ENCODE measurements at places on chromosomes 4 and X.
A peak's percentile ranks its signal among the peaks of the same experiment; 100 is the strongest.

DNA sequence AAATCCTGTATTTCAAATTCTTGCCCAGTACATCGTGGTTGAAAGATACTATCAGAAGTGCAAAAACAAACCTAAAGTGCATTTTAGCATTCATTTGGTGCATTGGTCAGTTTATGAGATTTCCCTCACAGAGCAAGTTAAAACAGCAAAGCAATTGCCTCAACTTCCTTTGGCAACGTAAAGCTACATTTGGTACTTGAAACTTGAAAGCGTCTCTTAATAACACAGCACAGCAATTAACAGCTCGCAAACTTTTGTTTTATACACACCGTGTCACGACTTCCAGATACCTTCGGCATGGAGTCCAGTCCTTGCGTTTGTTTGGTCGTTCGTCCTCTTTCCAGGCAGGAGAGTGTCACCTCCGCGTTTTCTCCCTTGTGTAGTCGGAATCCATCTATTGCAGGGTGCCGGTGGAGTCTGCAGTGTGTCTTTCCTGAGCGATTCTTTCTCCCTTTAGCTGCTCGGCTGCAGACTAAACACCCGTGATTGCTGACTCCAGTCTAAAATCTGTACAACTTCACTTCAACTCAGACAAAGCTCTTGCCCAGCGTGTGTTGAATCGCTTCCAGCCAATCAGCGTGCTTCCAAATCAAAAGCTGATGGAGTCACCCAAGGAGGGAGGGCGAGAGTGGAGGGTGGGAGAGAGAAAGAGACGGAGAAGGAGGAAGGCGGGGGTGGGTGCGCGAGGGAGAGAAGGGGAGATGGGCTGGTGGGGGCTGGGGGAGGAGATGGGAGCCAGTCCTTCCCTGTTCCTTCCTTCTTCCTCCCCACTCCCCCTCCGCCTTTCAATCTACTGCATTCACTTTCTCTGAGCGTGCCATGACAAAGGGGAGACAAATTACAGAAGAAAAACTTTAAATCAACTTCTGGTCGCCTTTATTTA, at the start of gene PCDH18:
Gene PCDH18, minus strand, starts transcription at position 509 of the 883 bp plus-strand sequence. Its CDS starts 406 bp downstream, at position 103.
- peak; percentile 34 for DNase-seq

DNA sequence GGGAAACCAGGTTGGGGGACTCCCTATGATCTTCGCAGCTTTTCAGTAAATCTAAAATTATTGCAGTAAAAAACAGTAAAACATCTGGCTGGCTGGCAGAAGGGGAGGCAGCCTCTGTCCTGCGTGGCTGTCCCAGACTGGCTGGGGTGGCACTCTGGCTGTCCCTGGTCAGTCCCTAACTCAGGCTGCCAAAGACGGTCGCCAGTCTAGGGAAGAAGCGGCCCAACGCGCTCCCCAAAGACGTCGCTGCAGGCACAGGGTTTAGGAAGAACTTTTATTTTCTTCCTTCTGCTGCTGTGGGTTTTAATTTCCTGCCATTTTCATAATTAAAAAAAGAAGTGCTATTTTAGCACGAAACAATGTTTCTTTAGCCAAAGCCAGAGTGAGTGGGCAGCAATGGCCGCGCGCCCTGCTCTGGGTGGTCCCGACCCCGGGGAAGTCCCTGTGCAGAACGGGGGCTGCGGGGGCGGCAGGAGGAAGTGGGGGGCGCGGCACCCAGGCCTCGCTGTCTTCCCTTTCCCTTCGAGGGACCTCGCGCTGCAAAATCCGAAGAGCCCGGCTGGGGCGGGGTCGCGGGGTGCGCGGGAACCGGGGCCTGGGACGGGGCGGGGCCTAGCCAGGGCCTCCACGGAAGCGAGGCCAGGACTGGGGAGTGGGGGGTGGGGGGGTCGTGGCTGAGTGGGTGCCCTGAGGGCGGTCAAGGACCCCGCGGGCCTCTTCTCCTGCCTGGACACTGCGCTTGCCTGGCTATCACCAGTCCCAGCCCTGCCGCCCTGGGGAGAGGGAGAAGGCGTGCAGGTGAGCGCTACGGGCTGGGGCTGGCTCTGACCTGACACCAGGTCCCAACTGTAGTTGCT, 6.3 kb upstream of the LETM1 start:
- peak; percentile 11 for DNase-seq

DNA sequence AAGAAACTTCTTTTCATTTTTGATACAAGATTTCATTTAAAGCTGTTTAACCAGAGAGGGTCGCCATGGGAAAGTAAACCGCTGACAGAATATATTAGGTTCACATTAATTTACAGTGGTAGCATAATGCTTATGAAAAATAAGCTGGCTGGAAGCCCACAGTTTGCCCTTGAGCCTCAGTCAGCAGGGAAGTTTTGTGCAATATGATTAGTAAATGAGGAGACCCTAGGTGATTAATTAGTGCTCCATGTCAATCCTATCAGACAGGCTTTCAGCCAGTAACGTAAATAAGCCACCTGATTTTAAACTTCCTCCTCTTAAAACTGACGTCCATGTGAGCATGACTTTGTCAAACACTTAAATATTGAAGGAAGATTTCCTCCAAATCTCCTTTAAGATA, 134.2 kb downstream of the TSPAN5 start:
- no peak for DNase-seq

- DNase-seq = peak; percentile 74
Measured at GRCh38 chrX:40096395-40097091, 1.2 kb downstream of the BCOR start.

GRCh38 chr4:57443308-57443707, 333.1 kb upstream of the IGFBP7 start:
- no peak for DNase-seq

GRCh38 chr4:80540785-80541469, 205.4 kb downstream of the CFAP299 start:
- DNase-seq = peak; percentile 21

DNA sequence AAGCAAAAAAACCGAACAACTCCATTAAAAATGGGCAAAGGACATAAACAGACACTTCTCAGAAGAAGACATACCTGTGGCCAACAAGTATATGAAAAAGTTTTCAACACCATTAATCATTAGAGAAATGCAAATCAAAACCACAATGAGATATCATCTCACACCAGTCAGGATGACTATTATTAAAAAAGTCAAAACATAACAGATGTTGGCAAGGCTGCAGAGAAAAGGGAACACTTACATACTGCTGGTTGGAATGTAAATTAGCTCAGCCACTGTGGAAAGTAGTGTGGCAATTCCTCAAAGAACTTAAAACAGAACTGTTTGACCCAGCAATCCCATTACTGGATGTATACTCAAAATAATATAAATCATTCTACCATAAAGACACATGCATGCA, 436.3 kb downstream of the KLHL13 start:
- no peak for DNase-seq

DNA sequence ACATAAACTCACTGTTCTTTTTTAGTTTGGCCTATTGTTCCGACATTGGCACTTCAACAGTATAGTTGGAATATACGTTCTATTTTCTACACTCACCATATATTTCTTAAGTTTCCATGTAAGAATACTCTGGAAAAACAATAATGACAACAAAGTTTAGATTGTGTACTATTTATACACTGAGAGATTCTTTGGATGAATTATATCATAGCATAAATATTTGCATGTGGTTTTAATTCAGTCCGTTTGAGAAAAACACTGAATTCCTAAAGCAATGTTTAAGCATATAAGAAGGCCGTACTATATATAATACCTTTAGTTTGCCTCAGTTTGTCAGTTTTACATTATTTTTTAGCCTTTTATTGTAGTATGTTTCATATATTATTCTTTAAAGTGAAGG, 82.4 kb downstream of the RAP1GDS1 start:
- no peak for DNase-seq

DNA sequence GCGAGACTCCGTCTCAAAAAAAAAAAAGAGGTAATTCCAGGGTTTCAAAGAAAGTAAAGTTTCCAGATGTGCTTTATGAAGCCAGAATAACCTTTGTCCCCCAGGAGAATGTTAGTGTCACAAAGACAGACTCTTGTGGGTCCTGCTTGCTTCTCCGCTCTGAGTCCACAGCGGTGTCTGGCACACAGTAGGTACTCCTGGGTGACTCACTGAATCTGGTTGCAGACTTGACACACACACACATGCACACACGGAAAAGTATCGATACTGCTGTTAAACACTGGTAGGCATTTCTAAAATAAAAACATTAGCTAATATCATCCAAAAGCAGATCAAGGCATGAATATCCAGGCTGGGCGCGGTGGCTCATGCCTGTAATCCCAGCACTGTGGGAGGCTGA, 22.9 kb downstream of the TMEM187 start:
- no peak for DNase-seq

GRCh38 chrX:48531358-48531959, 8.1 kb upstream of the TBC1D25 start:
- peak; percentile 46 for DNase-seq

DNA sequence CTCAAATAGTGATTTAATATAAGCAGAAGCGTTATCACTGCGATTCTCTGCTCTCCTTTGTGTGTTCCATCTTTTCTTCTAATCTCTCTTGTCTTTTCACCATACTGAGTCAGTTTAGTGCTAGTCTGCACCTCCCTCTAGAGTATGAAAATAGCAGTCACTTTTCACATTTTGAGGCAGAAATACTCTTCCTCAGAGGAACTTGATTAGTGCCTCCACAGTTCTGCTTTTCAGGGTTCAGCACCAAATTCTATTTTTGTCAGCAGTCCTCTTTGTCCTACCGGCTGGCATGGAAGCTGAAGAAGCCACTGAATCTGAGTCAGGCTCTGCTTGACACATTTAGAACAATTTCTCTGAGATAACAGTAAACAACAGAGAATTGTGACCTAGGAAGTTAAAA, 49.7 kb upstream of the ANKRD17 start:
- DNase-seq = no peak

GRCh38 chr4:152156442-152156841, 379.4 kb downstream of the FBXW7 start:
- DNase-seq = no peak

DNA sequence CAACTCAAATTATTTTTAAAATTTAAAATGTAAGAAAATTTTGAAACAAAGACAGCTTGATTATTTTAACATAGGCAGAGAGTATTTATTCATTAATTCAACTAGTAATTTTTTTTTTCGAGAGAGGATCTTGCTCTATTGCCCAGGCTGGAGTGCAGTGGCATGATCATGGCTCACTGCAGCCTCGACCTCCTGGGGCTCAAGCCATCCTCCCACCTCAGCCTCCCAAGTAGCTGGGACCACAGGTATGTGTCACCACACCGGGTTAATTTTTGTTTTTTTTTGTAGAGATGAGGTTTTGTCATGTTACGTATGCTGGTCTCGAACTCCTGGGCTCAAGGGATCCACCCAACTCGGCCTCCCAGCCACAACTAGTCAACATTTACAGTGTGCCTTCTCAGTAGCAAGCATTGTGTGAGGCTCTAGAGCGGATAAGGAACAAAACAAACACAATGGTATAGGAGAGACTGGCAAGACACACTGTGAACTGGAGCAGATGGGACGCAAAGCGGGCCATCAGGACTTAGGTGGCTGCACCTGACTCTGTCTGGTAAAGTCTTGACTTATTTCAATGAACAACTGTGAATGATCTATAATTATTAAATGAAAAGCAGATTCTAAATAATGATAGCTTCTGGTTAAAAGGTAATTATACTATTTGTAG, 21.6 kb downstream of the SETD7 start:
- DNase-seq = no peak

GRCh38 chrX:97117572-97117971, 233.9 kb downstream of the RPA4 start:
- no peak for DNase-seq

GRCh38 chr4:165720411-165721082, 152.5 kb upstream of the TLL1 start:
- no peak for DNase-seq

DNA sequence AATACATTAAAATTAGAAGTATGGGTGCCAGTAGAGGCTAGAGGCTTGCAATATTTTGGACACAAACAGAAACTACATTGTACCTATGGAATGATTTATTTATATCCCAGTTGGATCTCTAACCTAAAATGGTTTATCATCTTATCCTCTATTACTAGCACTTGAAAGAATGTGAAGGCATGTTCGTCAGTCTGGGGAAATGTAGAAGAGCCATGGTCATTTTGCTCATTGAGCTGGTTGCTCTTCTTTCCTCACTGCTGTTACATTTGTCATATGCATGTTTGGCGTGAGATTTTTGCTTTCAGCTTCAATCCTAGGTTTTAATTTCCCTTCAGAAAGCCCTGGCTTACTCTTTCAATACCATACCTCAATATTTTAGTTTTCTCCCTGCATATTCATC, 82.4 kb upstream of the MYOZ2 start:
- no peak for DNase-seq

DNA sequence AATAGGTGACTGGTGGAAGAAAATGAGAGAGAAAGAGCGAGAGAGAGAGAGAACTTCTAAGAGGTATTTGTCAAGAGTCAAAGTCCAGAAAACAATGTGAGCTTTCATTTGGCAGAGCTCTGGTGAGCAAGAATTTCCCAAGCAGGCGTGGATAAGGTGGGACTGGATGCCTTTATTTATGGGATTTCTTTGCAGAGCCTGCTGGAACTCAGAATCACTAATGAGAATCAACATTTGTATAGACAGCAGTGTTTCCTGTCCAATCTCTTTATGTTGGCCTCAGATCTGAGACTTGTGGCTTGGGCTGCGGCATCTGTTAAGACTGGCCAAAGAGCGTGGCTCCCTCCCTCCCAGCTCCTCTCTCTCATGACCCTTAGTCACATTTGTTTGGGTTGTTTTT, 67.9 kb upstream of the TBL1X start:
- no peak for DNase-seq

DNA sequence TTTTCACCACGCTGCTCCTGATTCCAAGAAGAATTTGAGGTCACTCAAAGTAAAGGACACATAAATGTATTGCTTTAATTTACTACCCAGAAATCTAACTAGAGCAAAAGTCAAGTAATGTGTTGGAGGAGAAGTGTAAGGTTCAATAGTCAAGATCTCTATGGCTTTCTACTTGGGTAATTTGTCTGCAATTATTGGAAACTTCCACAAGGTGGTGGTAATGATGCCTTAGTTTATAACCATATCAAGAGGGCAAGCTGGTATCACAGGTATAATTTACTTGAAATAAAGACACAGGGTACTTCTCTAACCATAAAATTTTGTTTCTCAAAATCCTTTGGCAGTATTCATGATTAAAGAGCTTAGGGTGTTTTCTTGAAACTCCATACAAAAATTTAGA, 10.2 kb upstream of the GRIA3 start:
- DNase-seq = no peak

DNA sequence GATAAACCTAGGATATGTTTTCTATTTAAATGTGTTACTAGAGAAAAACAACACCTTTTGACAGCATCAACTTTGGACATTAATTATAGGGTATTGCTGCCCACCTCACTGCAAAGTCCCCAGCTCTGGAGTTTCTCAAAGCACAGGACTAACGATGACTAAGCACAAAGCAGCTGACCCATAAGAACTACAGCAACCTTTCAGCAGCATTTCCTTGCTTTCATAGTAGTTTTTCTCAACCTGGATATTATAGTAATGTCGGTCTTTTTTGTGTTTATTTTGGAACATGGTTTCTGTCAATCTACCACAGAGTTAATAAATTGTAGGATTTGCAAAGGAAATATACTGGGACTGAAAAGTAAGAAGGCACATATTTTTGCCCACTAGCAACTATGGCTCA, 21.5 kb downstream of the HHIP start:
- no peak for DNase-seq
